ENCODE measurements at places on chromosomes 7 and 10.

- no peak for DNase-seq
Observed at GRCh38 chr10:76645341-76645740, 992.3 kb downstream of the KCNMA1 start.

- DNase-seq, result peak; percentile 46
Observed at GRCh38 chr10:45379891-45380540, 6.0 kb downstream of the ALOX5 start.

GRCh38 chr7:109206196-109206595, 636.5 kb downstream of the DNAJB9 start:
- no peak for DNase-seq

DNA sequence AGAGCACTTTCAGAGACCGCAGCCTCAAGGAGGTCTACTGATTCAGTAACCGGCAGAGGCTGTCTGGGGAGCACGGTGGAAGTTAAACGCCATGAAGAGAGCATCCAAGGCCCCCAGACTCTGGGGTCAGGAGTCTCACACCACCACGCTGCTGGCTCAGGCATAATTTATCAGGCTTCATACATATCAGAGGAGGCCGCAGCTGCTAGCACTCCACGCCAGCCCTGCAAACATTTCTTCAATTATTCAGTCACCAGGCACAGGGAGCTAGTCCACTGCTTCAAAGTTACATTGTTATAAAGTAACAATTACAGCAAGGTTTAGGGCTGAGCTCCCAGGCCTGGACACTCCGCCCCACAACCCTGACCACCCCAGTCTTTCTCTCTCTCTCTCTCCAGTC, 97.8 kb downstream of the PAXIP1 start:
- DNase-seq, result no peak

DNA sequence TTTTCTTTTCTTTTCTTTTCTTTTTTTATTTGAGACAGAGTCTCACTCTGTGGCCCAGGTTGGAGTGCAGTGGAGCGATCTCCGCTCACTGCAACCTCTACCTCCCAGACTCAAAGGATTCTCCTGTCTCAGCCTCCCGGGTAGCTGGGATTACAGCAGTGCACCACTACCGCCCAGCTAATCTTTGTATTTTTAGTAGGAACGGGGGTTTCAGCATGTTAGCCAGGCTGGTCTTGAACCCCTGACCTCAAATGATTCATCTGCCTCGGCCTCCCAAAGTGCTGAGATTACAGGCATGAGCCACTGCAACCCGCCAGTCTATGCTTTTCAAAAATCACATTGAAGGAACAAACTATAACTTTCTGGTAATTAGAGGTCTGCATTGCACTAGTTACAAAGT, 2.4 kb downstream of the USP6NL start:
- no peak for DNase-seq

DNA sequence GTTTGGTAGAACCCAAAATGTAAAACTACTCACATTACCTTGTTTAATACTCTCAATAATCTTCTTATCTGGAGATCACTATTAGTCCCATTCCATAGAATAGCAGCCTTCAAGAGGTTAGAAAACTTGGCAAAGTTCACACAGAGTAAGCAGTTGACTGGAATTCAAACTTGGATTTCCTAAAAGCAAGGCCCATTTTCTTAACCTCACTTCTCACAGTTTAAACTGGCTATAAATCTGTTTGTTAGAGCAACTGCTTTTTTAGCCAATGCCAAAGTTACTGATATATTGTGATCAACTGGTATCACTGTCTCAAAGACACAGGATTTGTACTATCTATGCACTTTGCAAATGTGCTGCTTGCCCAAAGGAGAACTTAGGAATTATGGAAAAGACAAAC, 230.2 kb downstream of the THSD7A start:
- DNase-seq, result no peak

DNA sequence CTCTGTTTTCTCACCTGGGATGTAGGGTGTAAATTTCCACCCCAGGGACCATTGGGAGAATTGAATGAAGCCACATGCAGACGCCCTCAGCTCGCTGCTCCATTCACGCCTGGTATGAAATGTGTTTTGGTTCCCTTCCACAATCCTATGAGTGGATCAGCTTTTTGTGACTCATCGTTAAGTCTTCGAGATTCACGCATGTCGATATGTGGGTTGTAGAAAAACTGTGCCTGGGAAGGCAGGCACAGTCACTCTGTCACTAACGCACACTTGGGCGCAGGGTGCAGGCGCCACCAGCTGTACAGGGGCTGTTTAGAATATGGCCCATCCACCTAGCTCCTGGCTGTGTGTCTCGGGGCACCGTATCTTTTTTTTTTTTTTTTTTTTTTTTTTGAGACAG, 64.2 kb upstream of the SH2B2 start:
- no peak for DNase-seq

DNA sequence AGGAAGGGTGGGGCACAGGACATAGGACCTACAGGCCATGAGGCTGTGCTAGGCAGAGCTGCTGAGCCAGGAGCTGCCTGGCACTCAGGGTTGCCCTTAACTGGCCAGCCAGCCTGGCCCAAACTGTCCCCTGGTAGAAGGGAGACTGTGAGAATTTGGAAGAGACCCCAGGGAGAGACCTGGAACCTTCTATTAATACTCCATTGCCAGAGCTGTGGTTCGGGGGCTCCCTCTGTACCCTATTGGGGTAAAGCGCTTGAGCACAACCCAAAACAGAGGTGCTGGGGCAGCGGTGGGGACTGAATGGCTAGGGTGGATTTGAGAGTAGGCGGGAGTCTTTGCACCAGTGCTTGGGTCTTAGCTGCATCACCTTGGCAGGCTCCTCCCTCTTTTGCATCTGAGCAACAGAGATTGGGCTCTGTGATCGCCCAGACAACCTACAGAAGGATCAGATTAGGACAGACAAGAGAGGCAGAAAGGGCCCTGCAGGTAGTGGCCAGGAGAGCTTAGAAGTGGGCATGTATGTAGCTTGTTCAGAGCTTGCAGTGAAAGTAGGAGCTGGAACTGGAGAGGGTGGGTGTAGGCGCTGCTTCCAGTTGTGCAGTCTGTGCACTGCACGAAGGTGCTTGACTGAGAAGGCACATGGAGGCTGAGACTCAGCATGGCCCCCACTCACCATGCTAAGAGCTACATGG, 53.3 kb downstream of the ADCYAP1R1 start:
- no peak for DNase-seq

DNA sequence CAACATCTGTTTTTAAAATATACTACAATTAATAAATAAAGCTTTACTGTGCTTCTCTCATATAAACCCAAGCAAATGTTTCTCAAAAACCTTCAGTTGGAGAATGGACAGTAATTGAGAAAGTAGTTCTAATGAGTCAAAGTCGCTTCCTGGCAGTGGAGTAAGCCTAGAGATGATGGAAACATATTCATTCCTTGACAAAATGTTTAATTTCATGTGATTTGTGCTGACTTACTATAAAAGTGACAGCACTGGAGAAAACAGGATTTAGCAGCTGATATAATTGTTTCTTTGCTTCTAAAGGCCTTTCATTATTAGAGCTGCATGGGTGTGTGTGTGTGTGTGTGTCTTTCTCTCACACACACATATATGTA, 9.0 kb downstream of the ELMO1 start:
- no peak for DNase-seq

GRCh38 chr10:1364151-1364910, 308.1 kb downstream of the WDR37 start:
- DNase-seq, result no peak

DNA sequence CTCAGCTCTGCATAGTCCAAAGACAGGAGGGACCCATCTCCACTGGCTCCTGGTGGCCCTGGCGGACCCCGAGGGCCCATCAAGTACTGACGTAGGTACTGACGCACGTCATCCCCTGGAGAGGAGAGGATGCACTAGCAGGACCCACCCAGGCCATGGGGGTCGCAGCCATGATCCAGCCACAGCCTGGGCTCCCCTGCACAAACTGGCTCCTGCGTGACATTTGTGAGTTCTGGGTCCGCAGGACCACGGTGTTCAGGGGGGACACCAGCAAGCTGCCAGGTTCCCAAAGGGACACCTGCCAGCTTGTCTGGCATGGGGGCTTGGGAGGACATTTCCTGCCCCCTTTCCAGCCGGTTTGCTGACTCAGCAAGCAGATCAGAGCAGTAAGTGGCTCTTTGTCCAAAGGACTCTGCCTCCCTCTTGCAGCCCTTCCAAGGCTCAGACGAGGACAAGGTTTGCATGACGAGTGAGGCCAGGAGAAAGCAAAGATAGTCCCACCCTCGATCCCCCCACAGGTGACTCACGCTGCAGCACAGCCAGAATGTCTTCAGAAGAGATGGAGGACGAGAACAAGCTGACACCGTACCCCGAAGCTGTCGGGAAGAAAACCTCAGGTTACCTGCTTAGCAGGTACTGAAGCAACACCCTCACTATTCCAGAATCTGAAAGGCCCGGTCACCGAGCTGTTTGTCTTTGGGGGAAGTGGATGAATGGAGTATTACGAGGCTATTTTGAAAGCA, 49.0 kb downstream of the COL17A1 start:
- DNase-seq, result no peak

GRCh38 chr7:100585511-100586265, at the start of gene LRCH4:
Gene LRCH4, minus strand, starts transcription at chr7:100586129. Its CDS starts 29 bp downstream, at chr7:100586100.
- no peak for DNase-seq

GRCh38 chr7:15686957-15687545, 568 bp upstream of the MEOX2 start:
- DNase-seq, result no peak

- no peak for DNase-seq
Observed at GRCh38 chr10:118482393-118483331, 112.8 kb downstream of the PRLHR start.

- no peak for DNase-seq
Observed at GRCh38 chr7:128036226-128036940, 5.1 kb upstream of the LRRC4 start.

- DNase-seq, result no peak
Observed at GRCh38 chr7:73919694-73920375, 58.9 kb downstream of the TMEM270 start.

DNA sequence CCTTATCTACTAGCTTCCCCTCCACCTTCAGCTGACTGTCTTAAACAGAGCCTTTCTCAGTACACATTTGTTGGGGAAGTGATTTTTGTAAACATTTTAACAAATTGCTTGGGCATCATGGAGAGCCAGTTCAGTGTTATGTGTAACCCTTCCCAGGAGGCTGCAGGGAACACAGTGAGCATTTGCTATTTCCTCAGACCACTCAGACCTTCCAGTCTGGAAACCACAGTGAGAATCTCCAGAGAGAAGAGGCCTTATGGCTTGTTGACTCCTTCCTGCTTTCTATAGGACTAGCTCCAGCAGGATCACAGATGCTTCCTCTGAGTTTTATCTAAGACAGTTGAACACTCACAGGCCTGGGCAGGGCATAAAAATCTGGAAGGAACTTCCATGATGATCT, 409.8 kb upstream of the NPVF start:
- DNase-seq, result no peak

- no peak for DNase-seq
Observed at GRCh38 chr10:93471110-93471651, 11.0 kb downstream of the MYOF start.

GRCh38 chr10:83536426-83536825, 602.9 kb upstream of the GHITM start:
- DNase-seq, result no peak

GRCh38 chr10:69409968-69410367, 6.8 kb downstream of the TACR2 start:
- DNase-seq, result no peak

- DNase-seq, result no peak
Observed at GRCh38 chr7:1106793-1107421, 19.0 kb downstream of the GPER1 start.

GRCh38 chr7:50205011-50205410, 99.5 kb upstream of the IKZF1 start:
- DNase-seq, result no peak

DNA sequence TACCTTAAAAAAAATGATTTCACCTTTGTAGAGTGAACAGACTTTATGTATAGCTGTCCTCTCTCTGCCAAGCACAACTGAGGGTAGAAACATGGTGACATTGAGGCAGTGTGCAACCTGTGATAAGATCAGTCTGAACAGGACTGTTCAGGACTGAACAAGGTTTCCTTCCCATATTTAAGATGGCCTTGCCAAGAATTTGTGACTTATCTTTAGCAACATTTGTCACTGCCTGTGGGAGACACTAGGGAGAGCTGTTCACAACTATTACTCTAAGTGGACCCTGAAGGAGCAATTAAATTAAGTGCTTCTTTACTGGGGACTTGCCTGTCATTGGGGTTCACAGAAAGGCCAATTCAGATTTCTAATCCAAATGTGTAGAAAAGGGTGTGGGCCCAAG, 6.7 kb downstream of the OR13A1 start:
- DNase-seq, result no peak

- no peak for DNase-seq
Observed at GRCh38 chr7:43481902-43482678, 100.8 kb upstream of the STK17A start.

DNA sequence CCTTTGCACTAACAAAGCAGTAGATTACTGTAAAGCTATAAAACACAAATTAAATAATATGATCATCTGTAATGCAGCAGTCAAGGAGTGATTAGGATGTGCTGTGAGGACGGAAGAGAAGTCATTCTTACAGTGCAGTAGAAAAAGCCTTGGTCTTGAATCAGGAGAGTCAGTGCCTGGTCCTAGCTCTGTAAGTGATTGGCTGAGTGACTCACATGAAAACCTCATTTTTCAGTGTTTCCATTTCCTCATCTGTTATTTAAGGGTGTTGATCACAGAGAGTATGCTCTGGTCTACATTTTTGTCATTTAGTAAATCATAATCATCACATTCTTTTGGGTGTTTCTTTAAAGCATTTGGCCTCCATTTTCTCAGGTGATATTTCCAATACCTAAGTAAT, 717.8 kb downstream of the LRMDA start:
- no peak for DNase-seq

GRCh38 chr7:77569514-77570232, 32.6 kb downstream of the PTPN12 start:
- no peak for DNase-seq

DNA sequence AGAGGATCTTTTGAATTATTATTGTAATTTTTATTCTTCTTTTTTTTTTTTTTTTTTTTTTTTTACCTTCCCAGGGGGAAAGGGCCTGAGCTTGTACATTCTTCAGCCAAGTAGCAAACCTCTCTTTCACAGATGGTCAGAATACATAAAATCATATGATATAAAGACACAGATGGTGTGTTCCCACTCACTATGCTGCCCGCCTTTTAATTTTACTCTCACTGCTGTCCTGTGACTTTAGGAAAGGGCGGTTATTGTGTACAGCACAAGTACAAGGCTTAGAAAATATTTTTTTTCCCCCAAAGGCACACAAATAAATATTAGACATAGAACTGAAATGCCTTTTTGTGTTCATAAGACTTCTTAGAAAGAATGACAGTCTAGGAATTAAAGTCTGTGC, 213.6 kb downstream of the RPS24 start:
- DNase-seq, result no peak

GRCh38 chr10:90227217-90227656, 525.8 kb downstream of the KIF20B start:
- no peak for DNase-seq

GRCh38 chr10:113716109-113716910, 35.2 kb upstream of the PLEKHS1 start:
- no peak for DNase-seq

- DNase-seq, result no peak
Observed at GRCh38 chr10:99395750-99396445, 34.5 kb downstream of the GOT1 start.

All from substantia nigra (tissue), 51 donors.